ENCODE measurements at places on chromosomes 13 and 19.

DNA sequence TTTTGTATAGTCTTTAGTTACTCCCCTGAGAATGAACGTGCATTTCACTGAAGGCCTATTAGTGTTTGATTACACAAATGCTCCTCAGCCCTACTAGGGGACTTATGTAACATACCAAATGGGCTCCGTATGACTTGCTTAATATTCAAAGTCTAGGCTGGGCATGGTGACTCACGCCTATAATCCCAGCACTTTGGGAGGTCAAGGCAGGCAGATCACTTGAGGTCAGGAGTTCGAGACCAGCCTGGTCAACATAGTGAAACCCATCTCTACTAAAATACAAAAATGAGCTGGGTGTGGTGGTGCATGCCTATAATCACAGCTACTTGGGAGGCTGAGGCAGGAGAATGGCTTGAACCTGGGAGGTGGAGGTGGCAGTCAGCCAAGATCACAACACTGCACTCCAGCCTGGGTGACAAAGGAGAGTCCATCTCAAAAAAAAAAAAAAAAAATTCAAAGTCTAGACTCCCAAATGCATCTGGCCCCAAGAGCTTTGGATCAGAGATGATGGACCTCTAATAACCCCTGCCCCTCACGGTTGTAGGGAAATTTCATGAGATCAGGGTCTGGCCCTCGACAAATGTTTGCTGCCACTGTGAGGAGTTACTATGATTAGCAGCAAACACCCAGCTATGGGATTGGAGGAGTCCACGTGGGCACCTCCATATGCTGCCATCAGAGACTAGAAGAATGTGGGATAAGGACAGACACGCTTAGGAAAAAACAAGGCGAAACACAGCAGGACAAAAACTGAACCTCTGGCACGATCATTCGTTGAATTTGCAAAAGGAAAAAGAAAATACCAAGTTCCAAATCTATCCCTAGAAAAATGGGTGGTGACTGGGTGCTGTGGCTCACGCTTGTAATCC is 4.6 kb downstream of the FBXO17 start:
- DNase-seq = no peak

GRCh38 chr19:40322951-40323615 is 25.1 kb downstream of the C19orf47 start:
- DNase-seq = no peak

DNA sequence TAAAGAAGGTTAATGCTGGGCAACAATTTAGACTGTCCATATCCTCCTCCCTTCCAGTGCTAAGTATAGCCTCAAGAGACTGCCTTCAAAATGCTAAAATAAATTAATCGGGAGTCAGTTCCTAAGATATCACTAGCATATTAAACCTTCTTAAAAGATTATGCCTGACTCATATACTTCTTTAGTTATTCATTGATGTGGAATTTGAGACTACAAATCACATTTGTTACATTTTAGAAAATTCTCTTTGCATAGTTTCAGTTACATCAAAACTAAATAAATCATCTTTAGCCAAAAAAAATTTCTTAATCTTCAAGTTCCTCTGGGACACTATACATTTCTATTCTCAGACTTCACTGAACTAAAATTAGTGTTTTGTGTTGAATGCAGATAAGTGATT is 769.1 kb downstream of the PCDH9 start:
- no peak for DNase-seq

GRCh38 chr19:45900738-45901431 is 1.5 kb downstream of the MYPOP start:
- DNase-seq = no peak

- no peak for DNase-seq
These were observed 1701.3 kb upstream of the PRR20A start for GRCh38 chr13:55439450-55439849.

GRCh38 chr13:35600137-35600536 is 123.6 kb upstream of the MAB21L1 start:
- DNase-seq = no peak

GRCh38 chr13:110092831-110093247 is 214.1 kb downstream of the COL4A1 start:
- DNase-seq = no peak

DNA sequence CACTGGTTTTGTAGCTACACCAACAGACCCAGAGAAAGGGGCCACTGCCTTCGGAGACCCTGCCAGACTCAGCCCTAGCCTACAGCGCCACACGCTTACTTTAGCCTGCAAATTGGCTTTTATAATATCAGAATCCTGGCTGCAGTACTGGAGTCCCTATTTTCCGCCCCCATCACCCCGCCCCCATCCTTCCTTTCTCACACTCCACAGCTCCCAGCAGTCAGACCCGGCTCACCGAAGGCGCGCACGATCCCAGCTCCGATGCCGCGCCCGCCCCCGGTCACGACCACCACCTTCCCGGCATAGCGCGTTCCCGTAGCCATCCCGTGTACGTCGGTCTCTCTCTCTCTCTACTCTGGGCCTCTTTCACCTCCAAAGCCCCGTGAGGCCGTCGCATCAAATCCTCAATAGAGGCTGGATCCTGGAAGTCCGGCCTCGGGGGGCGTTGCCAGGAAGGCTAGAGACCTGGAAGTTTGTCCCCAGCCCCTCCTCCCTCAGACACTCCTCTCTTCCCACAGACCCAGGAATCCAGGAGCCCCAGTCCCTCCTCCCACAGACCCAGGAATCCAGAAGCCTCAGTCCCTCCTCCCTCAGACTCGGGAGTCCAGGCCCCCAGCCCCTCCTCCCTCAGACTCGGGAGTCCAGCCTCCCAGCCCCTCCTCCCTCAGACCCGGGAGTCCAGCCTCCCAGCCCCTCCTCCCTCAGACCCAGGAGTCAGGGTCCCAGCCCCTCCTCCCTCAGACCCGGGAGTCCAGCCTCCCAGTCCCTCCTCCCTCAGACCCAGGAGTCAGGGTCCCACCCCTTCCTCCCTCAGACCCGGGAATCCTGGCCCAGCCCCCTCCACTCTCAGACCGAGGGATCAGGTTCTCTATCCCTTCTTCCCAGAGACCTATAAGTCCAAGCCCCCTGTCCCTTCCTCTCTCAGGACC is at the start of gene HSD17B14:
Gene HSD17B14 (minus strand): TSS at position 403 of the 929 bp plus-strand sequence. CDS start 80 bp downstream, at position 323.
- peak; percentile 71 for DNase-seq

GRCh38 chr19:17079710-17080439 is 4.3 kb downstream of the MYO9B start:
- DNase-seq = no peak

GRCh38 chr19:7257148-7258040 is 36.8 kb downstream of the INSR start:
- DNase-seq = no peak

GRCh38 chr13:37869756-37870488 is at the start of gene TRPC4:
TSS of gene TRPC4 (minus strand) at chr13:37869772. CDS start at chr13:37783333, 86,439 bp downstream.
- peak; percentile 65 for DNase-seq

GRCh38 chr19:58575183-58576041 is 2.3 kb upstream of the MZF1 start:
- DNase-seq = peak; percentile 88

DNA sequence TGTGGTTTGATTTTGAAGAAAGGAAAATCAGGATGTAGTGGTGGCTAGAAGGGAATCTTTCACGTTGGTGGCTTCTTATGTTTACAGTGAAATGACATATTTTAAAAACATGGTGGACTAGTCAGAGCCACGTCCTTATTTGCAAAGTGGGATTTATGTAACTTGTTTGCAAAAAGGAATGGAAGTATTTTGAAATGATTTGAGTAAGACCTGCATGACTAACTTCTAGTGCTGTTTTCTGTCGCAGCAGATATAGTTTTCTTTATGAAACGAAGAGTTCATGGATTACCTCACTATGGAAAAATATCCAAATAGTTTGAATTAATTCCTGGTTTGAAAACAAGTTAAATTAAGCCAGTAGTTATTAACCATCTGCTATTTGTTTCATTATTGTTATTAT is 476.5 kb downstream of the MYO16 start:
- no peak for DNase-seq

DNA sequence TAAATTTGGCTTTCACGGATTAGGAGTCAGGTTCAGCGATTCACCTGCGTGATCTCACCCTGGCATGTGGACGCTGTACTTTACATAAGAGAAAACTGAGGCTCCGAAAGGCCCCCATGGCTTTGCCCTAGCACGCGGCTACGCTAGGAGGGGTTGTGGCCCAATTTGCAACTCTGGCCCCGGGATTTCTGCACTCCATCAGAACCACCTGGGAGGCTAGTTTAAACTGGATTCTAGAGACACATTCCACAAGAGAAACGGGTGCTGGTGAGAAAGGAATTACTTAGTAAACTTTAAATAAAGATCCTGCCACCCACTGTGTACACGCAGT is 6.2 kb downstream of the BCL3 start:
- DNase-seq = no peak

DNA sequence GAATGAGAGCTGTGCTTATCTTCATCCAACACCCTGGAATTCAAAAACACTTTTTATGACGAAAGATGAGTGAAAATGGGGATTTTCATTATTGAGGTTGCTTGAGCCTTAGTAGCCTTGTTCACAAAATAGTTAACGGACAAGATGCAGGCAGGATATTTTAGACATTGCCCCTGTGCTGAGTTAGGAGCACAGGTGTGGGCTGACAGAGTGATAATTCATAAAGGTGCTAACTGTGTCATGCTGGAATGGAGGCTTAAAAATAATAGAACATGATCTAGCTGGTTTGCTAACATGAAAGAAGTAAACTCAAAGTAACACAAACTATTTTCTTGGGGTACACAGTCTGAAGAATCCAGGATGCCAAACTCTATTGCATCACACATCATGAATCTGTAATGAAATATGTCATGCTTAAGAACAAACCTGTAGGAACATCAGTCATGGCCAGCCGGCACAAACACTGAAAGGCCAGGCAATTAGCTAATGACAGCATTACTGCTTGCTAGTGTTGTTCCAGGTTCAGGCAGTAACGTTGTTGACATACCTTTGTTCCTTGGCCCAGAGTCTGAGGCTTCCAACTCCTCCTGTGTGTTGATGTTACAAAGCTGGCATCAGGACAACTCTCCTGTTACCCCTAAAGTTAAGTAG is 55.3 kb downstream of the FRY start:
- DNase-seq = no peak

GRCh38 chr13:34411894-34412293 is 530.2 kb upstream of the NBEA start:
- no peak for DNase-seq

Measured in nephron progenitor cell (in vitro differentiated cells).